ENCODE measurements at places on chromosomes 1 and 21.
A peak's percentile ranks its signal among the peaks of the same experiment; 100 is the strongest.

DNA sequence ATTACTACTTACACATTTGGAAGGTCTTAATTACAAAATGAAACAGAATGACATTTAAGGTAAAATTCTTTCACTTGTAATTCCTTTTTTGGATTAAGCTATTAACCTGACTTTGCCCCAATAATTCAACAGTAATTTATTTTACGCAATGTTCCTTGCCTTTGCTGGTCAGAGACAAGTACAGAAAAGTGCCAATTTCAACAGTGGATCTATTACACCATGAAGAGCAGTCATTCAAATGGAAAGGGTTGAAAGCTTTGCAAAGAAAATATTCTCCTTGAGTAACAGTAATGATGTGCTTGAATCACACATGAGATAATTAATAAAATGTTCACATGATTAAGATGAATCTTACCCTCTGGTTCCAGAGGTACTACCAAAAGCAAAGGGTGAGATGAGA lies 84.7 kb downstream of the APP start:
- DNase-seq, result no peak

DNA sequence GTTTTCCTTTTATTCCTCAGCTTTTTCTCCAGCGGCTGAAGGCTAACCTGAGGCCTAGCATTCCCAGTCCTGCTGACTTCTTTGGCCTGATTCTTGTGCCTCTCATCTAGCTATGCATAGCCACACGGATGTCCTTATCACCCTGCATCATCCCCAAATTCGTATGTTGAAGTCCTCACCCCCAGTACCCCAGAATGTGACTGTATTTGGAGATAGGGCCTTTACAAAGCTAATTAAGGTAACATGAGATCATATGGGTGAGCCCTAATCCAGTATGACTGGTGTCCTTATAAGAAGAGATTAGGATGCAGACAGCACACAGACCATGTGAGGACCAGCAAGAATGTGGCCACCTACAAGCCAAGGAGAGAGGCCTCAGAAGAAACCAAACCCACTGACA lies 44.6 kb downstream of the CDCP2 start:
- no peak for DNase-seq

- DNase-seq, result no peak
Measured at GRCh38 chr1:147735423-147735822, 25.0 kb downstream of the GJA5 start.

DNA sequence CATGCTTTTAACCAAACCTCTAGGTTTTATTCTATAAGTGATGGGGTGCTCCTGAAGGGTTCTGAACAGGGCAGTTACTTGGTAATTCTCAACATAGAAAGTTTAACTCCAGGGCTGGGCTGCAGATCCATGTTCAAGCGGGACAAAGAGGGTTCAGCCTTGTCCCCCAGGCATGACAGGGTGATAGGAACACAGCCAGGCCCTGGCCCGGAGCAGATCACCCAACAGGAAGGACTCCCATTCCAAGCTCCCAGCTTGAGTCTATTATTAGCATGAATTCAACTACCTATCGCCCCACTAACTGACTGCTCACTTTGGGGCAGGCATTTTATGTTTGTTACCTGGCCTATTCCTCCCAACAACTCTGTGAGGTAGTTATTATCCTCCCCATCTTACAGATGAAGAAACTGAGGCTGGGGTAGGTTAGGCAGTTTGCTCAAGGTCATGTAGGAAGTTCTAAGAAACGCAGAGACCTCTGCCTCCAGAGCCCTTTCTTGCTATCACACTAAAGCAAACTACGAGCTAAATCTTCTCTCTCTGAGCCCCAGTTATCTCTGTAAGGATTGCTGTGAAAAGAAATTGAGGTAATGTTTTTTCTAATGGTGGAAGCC lies 14.5 kb downstream of the ASAP3 start:
- DNase-seq, result no peak

GRCh38 chr1:39908534-39908933 lies 6.8 kb upstream of the MYCL start:
- no peak for DNase-seq

- DNase-seq, result peak; percentile 50
Measured at GRCh38 chr1:226814751-226815537, 55.5 kb upstream of the PSEN2 start.

DNA sequence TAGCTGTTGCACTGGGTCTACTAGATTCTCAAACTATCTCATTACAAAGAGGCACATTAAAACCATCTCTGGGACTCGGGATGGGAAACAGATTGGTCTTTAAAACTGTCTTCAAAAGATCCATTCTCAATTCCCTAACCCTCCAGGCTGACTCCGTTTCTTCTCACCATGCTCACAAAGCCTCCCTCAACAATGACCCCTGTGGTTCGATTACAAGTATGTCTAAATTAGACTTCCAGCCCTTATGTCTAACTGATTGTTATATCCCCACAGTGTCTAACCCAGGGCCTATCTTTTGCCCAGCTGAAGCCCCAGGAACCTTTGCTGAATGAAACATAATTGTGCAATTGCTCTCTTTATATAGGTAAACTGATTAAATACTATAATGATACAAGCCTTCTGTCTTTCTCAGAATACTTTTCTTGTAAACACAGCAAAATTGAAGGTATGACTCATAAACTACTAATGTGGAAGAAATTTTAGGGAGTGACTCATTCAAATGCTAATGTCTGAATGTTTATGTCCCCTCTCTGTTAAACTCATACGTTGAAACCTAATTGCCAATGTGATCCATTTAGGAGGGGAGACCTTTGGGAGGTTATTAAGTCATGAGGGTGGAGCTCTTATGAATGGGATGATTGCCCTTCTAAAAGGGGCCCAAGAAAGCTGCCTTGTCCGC lies 65.6 kb upstream of the DAB1 start:
- no peak for DNase-seq

DNA sequence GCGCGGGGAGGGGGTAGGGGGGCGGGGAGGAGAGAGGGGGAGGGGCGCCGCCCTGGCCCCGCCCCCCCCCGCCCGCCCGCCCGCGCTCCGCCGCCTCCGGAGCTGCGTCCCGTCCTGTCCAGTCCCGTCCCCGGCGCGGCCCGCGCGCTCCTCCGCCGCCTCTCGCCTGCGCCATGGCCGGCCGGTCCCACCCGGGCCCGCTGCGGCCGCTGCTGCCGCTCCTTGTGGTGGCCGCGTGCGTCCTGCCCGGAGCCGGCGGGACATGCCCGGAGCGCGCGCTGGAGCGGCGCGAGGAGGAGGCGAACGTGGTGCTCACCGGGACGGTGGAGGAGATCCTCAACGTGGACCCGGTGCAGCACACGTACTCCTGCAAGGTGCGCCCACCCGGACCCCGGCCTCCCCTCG lies at the start of gene AGRN:
TSS of gene AGRN (plus strand) at position 121 of the 405 bp plus-strand sequence. CDS start at position 174, 53 bp downstream.
- DNase-seq, result no peak

DNA sequence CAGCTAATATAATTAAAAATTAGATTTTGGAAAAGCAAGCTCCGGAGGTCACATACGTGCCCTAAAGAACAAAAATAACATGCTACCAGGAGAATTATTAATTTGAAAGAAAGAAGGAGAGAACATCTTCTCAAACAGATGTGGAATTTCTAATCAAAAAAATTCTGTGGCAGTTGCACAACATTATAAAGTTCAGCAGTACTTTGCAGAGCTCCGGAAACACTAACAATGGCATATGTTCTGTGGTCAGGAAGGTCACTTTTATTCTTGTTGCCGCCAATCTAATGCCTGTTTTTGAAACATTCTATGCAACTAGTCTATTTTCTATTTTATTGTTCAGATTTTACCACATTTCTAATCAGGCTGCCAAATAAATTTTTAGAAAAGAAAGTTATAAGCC lies 186.8 kb downstream of the SMYD3 start:
- no peak for DNase-seq

DNA sequence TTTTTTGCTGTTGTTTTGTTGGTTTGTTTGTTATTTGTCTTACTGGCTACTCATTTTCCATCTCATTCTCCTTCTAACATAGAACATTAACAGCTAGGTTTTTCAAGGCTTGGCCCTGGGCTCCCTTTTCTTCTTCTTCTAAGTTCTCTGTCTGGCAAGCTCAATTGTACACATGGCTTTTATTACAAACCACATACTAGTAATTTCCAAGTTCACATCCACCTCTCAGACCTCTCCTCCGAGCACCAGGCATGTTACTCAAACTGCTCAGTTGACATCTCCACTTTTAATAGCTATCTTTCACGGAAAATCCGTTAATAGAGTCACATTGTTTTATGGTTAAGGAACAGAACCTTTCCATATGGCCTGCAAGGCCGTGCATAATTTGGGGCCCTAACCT lies 736.9 kb upstream of the ADAMTS5 start:
- DNase-seq, result no peak

GRCh38 chr1:181089676-181090544 lies 1.4 kb downstream of the IER5 start:
- DNase-seq, result peak; percentile 75

GRCh38 chr1:72037745-72038343 lies 244.5 kb downstream of the NEGR1 start:
- no peak for DNase-seq

DNA sequence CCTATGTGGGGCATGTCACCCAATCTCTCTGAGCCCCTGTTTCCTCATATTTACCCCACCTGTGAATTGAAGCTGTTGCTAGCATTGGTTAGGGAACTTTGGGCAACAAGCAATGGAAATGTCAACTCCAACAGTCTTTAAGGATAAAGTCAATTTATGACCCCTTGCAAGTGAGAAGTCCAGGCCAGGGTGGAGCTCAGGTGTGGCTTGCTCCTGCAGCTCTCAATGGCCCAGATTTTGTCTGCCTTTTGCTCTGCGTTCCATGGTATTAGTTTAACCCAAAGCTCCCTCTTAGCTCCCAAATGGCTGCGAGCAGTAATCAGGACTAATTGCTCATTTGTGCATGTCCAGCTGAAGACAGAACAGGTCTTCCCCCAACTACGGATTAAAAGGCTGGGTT lies 70.4 kb upstream of the ABCG1 start:
- DNase-seq, result no peak

- no peak for DNase-seq
Measured at GRCh38 chr1:93349231-93350135, 3.8 kb downstream of the DR1 start.

DNA sequence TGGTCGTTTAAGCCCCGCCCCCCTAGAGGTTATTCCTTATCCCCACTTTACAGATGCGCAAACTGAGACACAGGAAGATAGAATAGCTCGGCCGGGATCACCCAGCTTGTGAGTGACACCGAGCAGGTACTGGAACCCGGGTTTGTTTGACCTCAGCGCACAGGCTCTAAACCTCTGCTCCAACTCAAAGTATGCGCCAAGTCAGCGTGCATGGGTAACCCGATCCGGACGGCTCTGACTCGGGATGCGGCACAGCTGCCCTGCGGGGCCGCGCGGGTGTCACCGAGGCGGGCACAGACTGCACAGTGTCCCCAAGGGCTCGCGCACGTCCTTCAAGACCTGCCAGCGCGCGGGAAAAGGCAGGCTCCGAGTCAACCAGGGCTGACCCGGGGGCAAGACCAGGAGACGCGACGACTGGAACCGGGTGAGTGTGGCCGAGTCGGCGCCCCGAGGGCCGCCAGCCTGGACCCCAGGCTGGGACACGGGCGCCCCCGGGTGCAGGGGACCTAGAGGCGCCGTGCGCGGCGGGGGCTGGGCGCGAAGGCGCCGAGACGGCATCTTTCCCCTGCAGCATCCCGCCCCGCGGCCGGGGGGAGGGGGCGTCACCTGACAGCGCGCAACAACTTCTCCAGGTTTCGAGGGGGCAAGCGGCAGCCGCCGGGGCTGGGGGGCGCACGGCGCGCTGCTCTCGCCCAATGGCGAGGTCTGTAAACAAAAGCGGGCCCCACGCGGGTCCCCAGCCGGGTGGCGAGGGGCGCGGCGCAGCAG lies 101.9 kb upstream of the SOD1 start:
- DNase-seq, result no peak

DNA sequence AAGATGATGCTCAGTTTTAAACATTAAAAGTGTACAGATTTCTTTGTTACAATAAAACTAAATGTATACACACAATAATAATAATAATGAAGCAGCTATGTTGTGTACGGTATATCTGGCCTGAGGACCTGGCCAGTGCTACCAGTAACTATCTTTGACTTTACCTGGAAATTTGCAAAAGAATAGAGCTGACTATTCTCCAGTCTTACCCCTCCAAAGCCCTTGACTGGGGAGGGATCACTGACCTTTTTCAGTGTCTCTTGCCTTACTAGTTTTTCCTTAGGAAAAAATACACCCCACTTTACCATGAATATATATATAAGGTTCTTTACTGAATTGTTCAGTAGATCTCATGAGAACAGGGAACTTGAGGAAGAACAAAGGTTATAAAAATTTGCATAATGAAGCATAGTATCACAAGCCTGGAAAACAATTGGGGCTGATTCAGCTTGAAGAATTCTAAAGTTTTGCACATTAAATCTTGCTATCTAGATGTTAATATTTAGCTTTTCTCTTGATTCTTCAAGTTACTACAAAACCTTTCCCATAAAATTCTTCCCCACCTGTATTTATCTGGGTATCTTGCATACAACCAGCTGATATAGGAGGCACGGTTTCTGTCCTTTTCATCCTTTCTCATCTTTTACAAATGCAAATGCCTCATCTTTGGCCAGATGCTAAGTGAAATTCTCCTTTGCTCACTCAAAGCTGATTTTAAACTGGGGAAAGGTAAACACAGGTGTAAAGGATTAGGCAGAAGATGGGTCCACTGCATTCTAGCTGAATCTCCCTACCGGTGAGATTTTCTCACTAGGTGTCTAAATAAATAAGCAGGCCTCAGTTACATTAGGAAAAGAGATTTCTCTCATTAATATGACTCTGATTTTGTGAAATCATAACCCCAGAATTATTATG lies 25.0 kb upstream of the SLAMF1 start:
- DNase-seq, result no peak

GRCh38 chr1:59468828-59469428 lies 172.0 kb downstream of the FGGY start:
- no peak for DNase-seq

DNA sequence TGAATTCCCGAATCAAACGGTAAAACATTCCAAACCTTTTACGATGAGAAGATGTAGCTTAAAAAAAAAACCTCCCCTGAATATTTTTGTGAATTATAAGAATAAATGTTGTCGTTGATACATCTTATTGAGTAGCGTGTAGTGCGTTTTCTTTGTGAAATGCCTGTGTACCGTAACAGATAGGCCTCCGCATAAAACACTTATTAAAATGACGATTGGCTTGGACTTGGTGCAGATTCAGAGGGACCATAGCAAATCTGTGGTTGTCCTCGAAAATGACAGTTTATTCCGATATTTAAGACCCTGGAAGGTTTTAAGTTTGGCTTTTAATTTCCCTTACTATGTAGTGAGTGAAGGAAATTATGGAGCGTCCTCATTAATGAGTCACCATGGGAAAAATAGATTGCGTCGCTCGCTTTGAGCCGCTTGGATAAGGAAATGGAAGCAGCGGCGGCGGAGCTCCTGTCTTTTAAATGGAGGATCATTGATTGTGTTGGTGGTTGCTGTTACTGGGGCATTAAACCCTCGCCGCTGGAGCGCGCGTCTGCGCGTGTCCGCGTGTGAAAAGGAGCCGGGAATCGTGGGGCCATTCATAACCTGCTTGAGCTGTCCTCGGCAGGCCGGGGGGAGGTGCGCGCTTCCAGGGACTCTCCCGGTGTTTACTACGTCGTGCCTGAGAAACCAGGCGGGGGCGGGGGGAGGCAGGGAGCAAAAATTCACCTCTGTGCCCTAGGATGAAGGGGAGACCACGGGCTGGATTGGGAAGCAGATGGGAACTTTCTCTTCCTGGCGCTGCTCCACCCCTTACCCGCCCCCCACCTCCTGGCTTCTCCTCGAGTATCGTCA lies 1.6 kb downstream of the SPEN start:
- peak; percentile 92 for DNase-seq

- no peak for DNase-seq
Measured at GRCh38 chr1:10278880-10279279, 68.5 kb downstream of the KIF1B start.

GRCh38 chr1:114035304-114035700 lies 56.0 kb downstream of the OLFML3 start:
- no peak for DNase-seq

GRCh38 chr1:109181807-109182163 lies 31.9 kb upstream of the SARS1 start:
- DNase-seq, result no peak
